ENCODE measurements at places on chromosomes 13 and 19. TPM values are rescaled to one million over a fixed set of nuclear protein-coding genes. Genes with fewer than 3 reads are reported as not detected.

The ZNF790 gene
- total RNA-seq: 0.20 TPM

The SYNGR4 gene
- not detected for total RNA-seq

The PTH2 gene
- total RNA-seq: not detected

- H3K27ac ChIP-seq: no peak overlapping the region
- DNase-seq: no peak
- no peaks in the 10 kb centered on the region for H3K4me1 ChIP-seq
- no peaks in the 10 kb centered on the region for H3K36me3 ChIP-seq
These were observed 15.5 kb downstream of the MKNK2 start for GRCh38 chr19:2035590-2035991.

DNA sequence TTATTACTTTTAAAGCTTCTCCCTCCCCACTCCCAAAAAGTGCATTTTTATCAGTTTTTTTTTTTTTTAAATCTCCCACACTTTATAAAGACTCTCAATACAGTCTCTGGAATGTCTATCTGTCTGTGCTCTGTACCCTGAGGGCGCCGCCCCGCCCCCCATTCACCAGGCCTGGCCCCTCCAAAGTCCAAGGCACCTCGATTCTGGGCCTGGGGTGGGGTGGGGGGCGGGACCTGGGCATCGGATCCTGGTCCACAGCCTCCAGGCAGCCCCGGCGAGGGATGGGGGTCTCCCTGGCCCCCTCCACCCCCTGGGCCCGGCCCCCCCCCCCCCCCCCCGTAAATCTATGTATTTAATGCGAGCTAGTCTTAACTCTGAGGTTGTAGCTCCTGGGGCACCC lies 23.3 kb downstream of the ZBTB7A start:
- H3K27me3 ChIP-seq: no peaks in the 10 kb centered on the region
- H3K36me3 ChIP-seq: no peaks in the 10 kb centered on the region
- no peak overlapping the region for H3K4me3 ChIP-seq
- no peaks in the 10 kb centered on the region for H3K4me1 ChIP-seq
